Aortic smooth muscle cell (primary cell): ENCODE measurements at places on chromosomes 5 and 9. TPM values are rescaled to one million over a fixed set of nuclear protein-coding genes. Genes with fewer than 3 reads are reported as not detected.

PDE6A gene
- not detected in 2 replicates for total RNA-seq

GALNT12 gene
- 9.6 and 12.9 TPM in 2 replicates for total RNA-seq

UGT3A2 gene
- total RNA-seq, result not detected in 2 replicates

ARAP3 gene
- total RNA-seq, result 3.0 and 3.9 TPM in 2 replicates

CARTPT gene
- total RNA-seq, result not detected in 2 replicates

LCN10 gene
- not detected in 2 replicates for total RNA-seq

SHOC1 gene
- not detected in 2 replicates for total RNA-seq

CFAP157 gene
- 0.06 and 0.13 TPM in 2 replicates for total RNA-seq

DIPK1B gene
- 1.4 and 2.6 TPM in 2 replicates for total RNA-seq

FOXD1 gene
- total RNA-seq, result 0.44 and 0.92 TPM in 2 replicates

BTNL8 gene
- not detected in 2 replicates for total RNA-seq

GPR151 gene
- total RNA-seq, result not detected in 2 replicates

TRIM41 gene
- 19.9 and 22.7 TPM in 2 replicates for total RNA-seq

MYMK gene
- total RNA-seq, result not detected in 2 replicates
